Stimulated activated CD4-positive, alpha-beta T cell treated with anti-CD3 and anti-CD28 coated beads, Interleukin-1b, Interleukin-23, amount 100 ng/mL, for 24 hours (primary cell): ENCODE measurements at places on chromosomes 2 and 18.

- no peak for DNase-seq
Measured at GRCh38 chr18:1805521-1805920, 765.8 kb downstream of the METTL4 start.

DNA sequence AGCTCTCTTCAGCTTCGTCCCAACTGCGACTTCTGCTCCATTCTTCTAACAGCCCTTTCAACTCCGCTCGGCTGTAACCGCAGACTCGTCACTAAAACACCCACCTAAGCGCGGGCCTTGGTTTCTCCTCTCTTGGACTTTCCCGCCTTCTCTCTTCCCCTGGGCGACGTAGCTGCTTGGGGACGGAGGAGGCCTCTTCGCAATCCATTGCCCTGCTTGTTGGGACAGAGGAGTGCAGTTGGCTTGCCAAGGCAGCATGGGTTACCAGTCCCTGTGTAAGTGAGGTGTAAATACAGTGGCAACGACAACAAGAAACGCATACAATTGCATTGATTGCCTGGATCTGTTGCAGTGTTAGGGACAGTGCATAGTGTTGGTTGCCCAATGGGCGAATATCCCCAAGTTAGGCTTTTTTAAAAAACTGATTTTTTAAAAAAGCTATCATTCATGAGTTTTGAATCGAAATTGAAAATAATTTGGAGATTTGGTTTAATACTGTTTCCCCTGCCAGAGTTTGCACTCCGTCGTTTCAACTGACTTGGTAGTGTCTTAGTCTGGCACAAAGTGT is 484 bp upstream of the DARS1 start:
- DNase-seq, result peak; percentile 75

DNA sequence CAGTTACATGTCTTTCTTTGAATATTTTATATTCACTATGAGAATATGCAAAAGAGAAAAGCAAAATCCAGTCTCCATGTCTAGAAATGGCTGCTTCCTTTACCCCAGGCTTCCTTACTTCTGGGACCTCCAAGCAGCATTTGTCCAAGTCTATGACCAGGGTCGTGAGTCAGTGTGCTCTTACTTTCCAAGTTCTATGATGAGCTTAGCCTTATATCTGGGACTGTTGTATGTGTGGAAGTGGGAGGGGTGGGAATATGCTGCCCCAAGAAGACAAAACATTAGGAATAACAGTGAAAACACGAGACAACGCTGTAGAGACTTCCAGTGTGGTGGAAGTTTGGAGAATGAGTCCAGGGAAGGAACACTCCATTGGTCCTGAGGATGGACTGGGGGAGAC is 21.2 kb upstream of the CHRNA1 start:
- no peak for DNase-seq

- DNase-seq, result no peak
Measured at GRCh38 chr2:170996316-170996715, 67.3 kb downstream of the GORASP2 start.

DNA sequence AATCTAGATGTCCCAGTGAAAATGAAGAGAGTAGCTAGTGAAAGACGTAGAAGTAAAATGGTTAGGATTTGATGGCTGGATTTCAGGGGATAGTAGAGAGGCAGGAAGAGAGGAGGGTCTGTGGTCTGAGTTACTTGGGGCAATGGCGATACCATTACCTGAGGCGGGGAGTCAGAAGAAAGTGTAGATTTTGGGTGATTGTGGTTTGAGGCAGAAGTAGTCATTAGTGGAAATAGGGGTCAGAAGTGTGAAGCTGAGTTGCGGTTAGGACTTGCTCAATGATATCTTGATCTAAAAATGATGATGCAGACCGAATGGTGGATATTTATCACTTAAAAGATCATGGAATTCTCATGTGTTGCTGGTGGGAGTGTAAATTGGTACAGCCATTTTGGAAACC is 41.0 kb downstream of the CEP192 start:
- no peak for DNase-seq

DNA sequence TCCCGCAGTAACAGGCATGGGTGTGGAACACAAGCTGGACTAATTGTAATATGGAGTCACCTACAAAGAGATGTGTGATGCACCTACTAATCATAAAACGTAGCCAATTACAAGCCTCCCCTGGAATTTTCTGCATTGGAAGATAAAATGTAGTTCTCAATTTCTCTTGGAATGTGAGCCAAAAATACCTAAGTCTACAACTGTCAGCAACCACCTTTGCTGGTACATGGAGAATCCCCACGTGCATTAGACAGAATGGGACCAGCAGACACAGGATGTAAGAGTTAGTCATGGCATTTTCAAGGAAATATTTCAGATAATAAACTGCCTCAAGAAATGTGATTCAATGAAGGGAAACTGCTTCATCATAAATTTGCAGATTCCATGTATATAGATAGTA is 85.6 kb upstream of the DCC start:
- no peak for DNase-seq

DNA sequence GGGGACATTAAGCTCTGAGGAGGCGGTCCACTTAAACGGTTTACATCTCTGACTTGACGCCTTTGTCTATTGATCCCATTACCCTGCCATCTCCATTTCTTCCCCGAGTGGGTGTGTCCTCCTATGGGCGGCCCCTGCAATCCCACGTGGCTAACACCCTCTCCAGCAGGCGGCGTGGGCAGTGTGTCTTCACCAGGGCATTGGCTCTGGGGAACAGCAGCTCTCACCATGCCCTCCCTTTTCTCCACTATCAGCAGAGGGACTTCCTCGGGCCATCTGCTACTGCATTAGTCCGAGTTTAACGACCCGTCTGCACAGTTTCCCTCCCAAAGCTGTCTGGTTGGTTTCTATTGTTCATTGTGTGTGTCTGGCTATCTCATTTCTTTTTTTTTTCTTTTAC is 511.9 kb upstream of the NRP2 start:
- DNase-seq, result no peak

DNA sequence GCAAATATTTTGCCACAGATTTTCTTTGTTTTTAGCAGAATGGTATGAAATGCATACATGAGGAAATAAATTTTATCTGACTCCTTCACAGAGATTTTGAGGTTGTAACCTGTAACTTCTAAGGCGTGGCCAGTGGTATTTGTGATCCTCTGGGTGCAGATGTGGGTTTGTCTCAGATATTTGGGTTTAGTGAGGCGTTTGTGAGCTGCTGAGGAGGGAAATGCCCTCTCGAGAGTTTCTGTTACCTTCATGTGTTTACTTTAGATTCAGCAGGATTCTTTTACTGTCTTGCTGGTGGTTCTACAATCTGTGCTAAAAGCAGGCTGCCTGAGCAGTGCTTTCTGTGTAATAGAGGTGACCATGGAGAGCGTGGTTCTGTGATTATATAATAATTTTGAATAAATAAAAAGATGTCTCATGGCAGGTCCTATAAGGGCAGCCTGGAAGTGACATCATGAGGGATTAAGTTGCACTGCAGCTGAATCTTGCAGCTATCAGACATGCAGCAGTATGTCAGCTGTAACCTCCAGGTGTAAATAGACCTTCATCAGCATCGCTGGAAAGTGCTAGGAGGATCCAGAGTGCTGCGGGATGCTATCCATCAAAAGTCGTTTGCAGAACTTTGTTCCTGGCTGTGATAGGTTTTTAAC is 34.1 kb downstream of the TANC1 start:
- no peak for DNase-seq

GRCh38 chr2:172038604-172039003 is 38.9 kb downstream of the METAP1D start:
- DNase-seq, result no peak

DNA sequence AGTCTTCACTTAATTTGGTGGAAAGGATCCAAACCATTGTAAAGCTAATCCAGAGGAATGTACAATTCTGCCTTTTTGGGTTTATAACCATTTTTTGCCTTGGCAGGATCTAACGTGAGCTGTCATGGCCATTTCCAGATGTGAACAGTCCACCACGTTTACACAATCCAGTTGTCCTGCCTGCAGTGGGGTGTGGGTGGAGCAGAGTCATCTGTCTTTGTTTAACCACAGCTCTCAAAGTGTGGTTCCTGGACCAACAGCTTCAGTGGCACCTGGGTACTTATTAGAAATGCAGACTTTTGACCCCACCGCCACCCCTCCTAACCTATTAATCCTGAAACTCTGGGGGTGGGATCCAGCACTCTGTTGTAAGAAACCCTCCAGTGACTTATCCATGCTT is 35.9 kb downstream of the FHOD3 start:
- DNase-seq, result no peak

DNA sequence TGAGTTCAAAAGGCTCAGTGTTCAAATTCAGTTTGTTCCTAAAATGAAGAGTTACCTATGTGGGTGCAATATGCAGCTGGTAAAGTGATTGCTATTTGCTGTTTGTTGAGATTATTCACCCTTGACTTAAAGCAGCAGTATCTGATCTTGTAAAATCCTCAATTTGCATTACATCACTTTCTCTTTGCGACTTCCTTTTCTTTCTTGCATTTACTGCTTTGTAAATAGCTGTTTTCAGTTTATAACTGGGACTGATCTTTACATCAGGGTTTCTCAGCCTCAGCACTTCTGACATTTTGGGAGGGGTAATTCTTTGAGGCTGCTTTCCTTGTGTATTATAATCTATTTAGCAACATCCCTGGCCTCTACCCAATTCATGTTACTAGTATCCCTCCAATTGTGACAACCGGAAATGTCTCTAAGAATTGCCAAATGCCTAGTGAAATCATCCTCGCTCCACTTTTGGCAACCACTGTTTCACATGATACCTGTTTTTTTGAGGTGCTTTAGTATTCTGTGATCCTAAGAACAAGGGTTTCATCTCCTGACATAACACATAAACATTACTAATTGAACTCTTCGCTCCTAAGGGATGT is 12.1 kb upstream of the ERCC3 start:
- DNase-seq, result no peak

DNA sequence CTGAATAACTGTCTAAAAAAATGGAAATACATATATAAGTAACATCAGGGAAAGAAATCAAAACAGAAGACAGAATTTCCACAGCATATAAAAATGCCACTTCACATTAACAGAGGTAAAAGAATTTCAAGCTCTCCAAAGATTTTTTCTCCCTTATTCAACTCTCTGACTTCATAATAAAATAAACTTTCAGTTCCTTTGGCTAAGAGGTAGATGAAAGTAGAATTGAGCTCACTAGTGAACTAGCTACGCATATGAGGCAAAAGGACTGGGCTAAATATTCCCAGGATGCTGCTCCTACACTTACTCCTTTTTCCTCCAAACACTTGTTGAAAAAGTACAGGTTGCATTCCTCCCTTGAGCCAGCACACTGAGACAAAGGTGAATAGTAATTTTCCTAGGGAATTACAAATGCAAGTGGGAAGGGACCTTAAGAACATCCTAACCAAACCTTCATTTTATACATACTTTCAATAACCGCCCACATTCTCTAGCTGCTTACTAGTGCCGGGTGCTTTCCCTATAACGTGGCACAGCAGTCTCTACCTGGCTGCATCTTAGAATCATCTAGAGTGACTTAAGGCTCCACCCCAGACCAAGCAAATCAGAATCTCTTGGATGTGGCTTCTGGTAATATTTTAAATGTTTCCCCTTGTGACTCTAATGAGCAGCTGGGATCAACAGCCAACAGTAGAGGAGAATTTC is 136.6 kb downstream of the MTCL1 start:
- DNase-seq, result no peak

DNA sequence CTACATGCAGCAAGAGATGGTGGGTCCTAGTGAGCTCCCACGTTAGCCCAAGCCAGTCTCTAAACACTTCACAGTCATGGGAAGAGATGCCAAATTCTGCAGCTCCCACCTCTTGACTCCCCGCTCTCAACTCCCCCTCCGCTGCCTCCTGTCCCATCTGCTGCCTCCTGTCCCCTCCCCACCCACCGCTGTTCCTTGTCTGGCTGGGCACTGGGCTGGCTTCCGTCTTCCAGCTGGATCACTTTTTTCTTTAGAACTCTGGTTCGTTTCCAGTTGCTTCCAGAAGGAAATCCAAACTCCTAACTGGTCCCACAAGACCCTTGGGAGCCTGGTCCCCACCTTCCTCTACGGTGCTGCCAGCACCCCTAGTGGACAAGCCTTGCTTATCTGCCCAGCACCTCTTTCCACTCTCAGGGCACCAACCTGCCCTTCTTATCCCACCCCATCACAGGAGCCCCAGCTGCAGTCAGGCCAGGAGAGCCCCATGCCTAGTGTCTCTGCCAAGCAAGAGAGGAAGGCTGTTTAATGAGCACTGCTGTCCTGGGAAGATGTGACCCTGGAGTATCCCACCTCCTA is 12.1 kb upstream of the TWIST2 start:
- DNase-seq, result no peak

- no peak for DNase-seq
Measured at GRCh38 chr2:62568983-62569837, 63.2 kb upstream of the TMEM17 start.

DNA sequence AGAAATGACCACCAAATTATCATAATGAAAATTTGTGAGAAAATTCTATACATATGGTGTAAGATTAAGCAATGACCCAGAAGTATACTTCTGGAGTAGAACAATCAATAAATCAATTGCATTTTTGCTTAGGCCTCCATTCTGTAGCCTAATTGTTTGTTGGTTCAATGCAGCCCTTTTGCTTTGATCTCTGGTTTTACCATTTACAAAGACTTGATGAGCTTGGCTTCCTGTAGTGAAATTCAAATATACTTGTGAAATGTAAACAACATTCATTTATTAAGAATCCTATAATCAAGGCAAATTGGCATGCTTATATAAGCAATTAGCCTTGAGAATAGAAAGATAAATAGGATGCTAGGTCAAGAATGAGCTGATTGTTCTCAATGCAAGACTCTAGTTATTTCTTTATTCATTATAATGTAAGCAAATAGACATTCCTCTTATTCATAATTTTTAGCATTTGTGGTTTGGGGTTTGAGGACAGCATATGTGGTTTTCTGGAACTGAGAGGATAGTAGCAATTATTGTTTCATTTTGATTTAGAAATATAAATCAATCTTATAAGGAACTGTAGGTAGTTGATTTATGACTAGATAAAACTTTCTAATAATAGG is 9.7 kb downstream of the FMNL2 start:
- no peak for DNase-seq

GRCh38 chr2:144415386-144415785 is 104.5 kb downstream of the ZEB2 start:
- DNase-seq, result no peak

DNA sequence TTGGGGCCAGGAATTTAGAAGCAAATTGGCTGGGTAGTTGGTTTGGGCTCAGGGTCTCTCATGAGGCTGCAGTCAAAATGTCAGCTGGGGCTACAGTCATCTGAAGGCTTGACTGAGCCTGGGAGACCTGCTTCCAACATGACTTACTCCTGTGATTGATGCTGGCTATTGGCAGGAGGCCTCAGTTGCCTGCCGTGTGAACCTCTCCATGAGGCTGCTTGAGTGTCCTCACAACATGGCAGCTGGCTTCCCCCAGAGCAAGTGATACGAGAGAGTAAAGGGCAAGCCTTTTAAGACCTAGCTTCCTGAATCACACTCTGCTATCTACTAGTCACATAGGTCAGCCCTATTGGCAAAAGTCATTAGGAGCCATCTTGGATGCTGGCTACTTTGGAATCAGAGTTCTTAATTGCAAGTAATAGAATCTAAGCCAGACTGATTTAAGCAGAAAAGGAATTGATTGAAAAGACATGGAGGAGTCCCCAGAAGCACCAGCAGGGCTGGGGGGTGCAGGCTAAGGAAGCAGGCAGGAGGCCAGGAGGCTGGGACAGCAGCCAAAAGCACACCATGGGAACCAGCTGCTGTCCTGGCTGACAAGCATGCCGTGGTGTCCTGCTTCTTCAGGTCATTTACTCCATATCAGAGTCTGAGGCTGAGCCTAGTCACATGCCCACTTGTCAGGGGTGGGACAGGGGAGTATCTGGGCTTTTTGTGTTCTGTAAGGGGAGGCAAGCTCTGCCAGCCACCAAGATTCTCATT is 7.8 kb upstream of the GIGYF2 start:
- DNase-seq, result no peak

GRCh38 chr2:13572466-13572865 is 855.7 kb downstream of the TRIB2 start:
- no peak for DNase-seq

- DNase-seq, result no peak
Measured at GRCh38 chr2:157820193-157820592, 55.9 kb downstream of the ACVR1 start.
